ENCODE measurements at places on chromosomes 5 and 9.

- no peak for DNase-seq
Measured at GRCh38 chr5:86039351-86039750, 578.4 kb upstream of the COX7C start.

DNA sequence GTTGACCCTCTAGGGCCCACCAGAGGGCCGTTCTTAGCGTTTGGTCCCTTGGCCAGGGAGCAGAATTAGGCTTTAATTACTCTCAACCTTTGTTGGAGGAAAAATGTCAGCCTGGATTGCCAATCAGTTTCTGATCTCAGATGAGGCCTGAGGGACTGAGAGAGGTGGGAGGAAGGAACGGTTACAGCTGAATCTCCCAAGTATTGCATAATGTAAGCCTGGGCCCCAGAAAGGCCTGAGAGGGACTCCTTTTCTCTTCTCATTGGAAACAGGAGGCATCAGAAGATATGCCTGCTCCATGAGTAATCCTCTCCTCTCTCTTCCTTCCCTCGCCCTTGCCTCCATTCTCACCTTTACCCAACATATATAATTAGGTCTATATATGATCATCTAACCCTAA, 105.7 kb downstream of the INSYN2B start:
- DNase-seq, result no peak

- no peak for DNase-seq
Measured at GRCh38 chr5:68193481-68194036, 22.0 kb upstream of the PIK3R1 start.

GRCh38 chr5:142876817-142877216, 106.6 kb downstream of the ARHGAP26 start:
- DNase-seq, result no peak

GRCh38 chr5:126139086-126139485, 284.1 kb upstream of the GRAMD2B start:
- DNase-seq, result no peak

GRCh38 chr9:125701351-125701750, 5.7 kb downstream of the MAPKAP1 start:
- DNase-seq, result no peak

- DNase-seq, result no peak
Measured at GRCh38 chr5:56112526-56113121, 117.9 kb upstream of the IL6ST start.

GRCh38 chr9:86202338-86202882, 57.0 kb downstream of the C9orf153 start:
- no peak for DNase-seq

- DNase-seq, result peak; percentile 24
Measured at GRCh38 chr5:72848474-72849428, 32.3 kb downstream of the TNPO1 start.

DNA sequence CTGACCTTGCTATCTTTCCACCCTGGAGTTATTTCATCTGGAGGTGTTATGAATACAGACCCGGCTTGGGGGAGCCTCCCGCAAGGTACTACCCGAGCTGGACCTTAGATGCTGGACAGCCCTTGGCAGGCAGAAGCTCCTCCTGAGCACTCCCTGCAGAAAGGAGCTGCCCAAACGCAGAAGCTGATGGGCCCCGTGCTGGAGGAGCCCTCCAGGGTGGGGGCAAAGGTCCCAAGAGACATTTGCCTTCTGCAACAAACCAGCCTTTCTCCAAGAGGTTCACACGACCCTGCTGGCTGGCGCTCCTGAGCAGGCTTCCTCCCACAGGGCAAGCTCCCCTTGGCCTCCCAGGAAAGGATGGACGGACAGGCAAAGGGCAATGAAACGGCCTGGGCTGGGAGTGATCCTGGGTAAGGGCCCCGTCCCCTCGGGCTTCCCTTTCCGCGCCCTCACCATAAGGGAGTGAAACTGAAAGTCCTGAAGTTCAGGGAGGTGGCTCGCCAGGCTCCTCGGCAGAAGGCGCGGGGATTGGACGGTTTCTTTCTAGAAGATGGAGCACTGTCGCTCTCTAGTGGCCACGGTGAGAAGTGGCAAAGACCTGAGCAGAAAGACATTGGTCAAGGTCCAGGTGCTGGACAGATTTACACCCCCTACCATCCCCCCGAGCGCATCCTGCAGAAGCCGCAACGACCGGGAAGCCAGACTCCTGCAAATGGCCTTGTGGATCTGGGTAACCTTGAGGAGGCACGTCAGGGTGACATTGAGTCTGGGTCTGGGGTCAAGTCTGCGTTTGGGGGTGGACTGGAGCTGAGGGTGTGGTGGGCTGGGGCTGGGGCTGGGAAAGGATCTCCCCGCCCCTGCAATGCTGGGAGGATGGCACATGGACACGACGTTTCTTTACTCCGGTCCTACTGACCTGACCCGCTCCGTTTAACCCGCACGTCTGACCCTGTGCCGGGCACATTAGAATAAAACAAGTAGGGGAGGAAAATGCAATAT, 56.4 kb downstream of the NEURL1B start:
- DNase-seq, result peak; percentile 47

GRCh38 chr5:103410172-103410571, 151.6 kb downstream of the MACIR start:
- no peak for DNase-seq

DNA sequence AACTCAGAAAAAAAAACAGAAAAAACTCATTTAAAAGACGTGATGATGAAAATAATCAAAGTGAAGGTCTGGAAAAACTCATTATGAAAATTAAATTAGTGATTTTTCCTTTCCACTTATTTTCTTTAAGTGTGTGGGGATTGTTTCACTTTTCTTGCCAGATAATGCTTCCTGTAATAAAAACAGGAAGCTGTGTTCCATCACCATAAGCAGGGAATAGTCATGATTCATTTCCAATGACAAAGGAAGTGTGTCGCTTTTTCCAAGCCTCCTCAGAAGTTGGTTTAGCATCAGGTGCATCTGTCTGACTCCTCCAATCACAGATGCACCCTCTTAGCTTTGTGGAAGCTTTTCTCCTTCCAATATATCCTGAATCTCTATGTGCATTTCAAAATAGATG, 2068.7 kb downstream of the MAT2B start:
- no peak for DNase-seq

GRCh38 chr9:99353408-99353807, 131.3 kb downstream of the SEC61B start:
- no peak for DNase-seq

GRCh38 chr5:166045961-166046360, 2245.5 kb upstream of the WWC1 start:
- no peak for DNase-seq

- DNase-seq, result no peak
Measured at GRCh38 chr9:115362101-115362500, 244.1 kb upstream of the TNC start.

DNA sequence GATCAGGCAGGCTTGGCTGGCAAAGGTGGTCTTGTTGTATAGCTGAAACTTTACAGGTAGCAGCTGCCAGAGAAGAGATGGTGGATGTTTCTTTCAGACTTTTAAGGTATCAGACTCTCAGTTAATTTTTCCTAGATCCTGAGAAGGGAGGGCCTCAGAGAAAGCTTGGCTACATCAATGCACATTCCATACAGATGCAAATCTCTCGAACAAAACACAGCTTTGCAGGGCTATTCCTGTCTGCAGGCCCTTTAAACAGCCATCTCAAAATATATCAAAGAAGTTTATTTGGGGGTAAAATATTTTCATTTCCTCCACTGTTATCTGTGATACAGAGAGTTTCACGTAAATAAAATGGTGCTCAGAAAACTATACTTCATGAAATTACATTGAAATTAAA, 1584.4 kb downstream of the EFNA5 start:
- DNase-seq, result no peak

DNA sequence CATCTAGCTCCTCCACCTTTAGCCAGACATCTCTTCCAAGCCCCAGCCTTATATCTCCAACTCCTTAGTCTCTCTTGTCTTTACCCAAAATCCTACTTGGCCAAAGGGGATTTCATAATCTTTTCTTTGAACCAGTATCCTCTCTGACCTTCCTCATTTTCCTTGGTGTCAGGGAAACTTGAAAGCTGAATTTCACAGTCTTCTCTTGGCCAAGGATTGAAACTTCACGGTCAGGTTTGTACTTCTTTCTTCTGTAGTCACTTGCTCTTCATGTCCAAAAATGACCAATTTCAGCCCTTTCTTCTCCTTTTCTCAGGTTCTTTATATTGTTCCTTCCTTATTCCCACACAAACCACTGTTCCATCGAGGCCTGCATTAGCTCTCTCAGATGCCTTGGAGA, 473.7 kb upstream of the KLF4 start:
- no peak for DNase-seq

DNA sequence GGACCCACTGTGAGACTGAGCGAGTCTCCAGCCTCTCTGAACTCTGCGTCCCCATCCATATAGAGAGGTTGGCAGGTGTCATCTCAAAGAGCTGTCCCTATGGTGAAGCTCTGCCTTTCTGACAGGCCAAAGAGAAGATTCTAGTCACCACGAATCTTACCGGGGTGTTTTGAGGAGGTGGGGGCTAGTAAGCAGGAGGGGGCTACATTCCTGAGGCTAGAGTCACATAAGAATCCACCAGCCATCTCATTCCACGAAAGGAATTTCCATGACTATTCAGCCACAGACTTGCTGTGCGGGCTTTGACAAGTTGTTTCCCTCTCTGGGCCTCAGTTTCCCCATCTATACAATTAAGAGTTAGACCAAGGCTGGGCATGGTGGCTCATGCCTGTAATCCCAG, 16.3 kb downstream of the PDGFRB start:
- DNase-seq, result no peak

DNA sequence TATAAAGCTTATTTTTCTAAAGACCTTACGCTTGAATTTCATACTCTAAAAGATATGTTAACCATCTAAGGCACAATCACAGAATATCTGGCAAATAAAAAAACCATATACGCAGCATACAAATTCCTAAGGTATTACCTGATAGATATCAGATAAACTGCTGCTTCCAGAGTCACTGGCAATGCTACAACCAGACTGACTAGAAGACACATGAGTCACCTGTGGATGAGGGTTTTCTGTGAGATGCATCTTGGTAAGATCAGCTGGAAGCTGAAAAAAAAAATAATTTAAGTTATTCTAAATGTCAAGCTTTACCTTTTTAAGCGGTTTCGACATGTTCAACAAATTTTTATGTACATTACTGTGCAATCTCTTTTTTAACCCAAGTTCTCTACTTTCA, 113.8 kb downstream of the RAPGEF6 start:
- DNase-seq, result no peak

GRCh38 chr5:114387433-114387832, 25.6 kb downstream of the KCNN2 start:
- no peak for DNase-seq

DNA sequence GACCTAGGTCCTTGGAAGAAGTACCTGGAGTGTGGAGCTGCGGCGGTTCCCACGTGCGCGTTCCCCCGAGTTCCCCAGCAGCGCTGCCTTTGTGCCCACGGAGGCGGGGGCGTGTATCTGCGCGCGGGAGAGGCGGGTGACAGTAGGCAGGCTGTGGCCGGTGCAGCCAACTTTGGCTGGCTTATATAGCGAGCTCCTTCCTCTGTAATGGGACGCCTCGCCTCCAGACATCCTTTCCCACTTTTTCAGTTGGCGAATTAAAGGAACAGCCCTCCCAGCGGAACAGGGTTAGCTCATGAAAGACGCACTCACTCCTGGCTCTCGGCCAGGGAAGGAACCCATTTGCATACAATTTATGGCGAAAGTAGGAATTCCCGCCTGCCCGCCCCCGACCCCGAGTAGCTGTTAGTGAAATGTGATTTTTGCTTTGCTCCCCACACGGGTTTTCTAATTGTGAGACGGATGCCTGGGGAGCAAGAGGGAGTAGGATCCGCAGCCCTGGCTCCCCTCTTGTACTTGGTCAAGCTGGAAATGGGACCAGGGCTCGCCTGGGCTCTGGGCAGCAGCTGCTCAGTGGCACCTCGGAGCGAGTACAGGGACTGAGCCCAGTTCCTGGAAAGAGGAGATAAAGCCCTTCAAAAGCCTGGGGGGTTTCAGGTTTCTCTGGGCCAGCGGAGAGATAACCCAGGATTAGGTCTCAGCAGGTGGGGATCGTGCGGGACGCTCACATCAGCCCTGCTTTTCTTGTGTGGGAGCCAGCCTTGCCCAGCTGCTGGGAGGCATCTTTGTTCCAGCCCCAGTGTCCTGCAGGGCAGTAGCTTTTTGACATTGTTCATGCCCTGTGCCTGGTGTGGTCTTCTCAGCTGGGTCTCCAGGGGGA, at the start of gene TNC:
Gene TNC, minus strand, starts transcription at position 159 of the 880 bp plus-strand sequence. CDS start 27,139 bp downstream, outside the sequence.
- DNase-seq, result no peak

DNA sequence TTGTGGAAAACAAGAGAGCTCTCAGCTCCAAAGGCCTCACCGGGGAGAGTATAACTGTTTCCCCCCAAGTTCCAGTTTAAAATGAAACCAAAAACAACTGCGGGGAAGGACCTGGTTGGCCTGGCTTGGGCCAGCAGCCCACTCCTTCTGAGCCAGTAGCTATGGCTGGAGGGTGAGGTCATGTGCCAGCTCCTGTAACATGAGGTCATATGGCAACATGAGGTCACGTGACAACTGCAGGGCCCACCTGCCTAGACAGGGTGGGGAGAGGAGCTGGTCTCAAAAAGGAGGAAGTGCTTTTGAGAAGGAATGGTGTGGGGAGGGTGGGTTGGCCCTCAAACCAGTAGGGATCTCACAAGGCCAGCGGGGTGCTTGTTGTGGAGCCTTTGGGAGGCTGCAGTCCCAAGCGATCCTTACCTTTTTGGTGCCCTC, 29.3 kb upstream of the CRB2 start:
- no peak for DNase-seq

- no peak for DNase-seq
Measured at GRCh38 chr5:15943487-15943886, 236.1 kb downstream of the MARCHF11 start.

- no peak for DNase-seq
Measured at GRCh38 chr5:4487581-4487980, 652.5 kb upstream of the ADAMTS16 start.

- DNase-seq, result no peak
Measured at GRCh38 chr9:131706608-131706970, 33.3 kb downstream of the RAPGEF1 start.

DNA sequence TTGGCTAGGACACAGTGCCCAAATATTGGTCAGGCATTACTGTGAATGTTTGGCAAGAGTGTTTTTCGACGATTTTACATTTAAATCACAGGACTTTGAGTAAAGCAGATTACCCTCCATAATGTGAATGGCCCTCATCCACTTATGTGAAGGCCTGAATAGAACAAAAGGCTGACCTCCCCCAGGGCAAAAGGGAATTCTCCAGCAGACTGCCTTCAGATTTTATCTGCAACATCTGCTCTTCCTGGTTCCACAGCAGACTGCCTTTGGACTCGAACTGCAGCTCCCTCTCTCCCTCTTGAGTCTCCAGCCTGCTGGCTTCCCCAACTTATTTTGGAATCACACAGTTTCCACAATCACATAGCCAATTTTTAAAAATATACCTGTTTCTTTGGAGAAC, 7.1 kb upstream of the TMEM215 start:
- DNase-seq, result no peak

GRCh38 chr5:140673187-140673976, at the start of gene DND1:
DND1 (minus strand) TSS chr5:140673576; CDS start chr5:140673542, 34 bp downstream.
- no peak for DNase-seq

- no peak for DNase-seq
Measured at GRCh38 chr5:6483880-6484382, 35.3 kb downstream of the UBE2QL1 start.

GRCh38 chr5:31196309-31196708, 2.8 kb downstream of the CDH6 start:
- DNase-seq, result no peak

GRCh38 chr5:83564069-83564749, 92.7 kb downstream of the VCAN start:
- no peak for DNase-seq
